HS-27A (cell line): ENCODE measurements at places on chromosomes 1 and 21.

DNA sequence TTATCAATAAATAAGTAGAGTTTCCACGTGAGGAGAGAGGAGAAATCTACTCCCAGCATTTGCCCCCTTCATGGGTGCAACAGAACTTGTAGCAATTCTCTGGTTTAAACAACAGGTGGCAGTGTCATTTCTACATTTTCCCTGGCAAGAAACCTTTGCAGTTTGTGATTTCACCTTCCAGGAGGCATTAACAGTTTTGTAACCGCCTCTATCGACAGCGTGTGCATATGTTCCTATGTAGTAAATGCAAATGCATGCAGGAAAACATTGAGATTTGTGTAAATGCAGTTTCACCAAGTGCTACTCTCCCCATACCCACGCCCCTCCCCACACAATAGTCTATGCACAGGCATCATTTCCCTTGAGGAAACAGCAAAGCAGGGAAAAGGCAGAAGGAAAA is 494.7 kb downstream of the SMYD3 start:
- DNase-seq, result no peak

GRCh38 chr1:12556368-12556930 is 61.6 kb downstream of the DHRS3 start:
- peak; percentile 79 for DNase-seq

- no peak for DNase-seq
These were observed 3.7 kb downstream of the ST3GAL3 start for GRCh38 chr1:43711049-43711448.

DNA sequence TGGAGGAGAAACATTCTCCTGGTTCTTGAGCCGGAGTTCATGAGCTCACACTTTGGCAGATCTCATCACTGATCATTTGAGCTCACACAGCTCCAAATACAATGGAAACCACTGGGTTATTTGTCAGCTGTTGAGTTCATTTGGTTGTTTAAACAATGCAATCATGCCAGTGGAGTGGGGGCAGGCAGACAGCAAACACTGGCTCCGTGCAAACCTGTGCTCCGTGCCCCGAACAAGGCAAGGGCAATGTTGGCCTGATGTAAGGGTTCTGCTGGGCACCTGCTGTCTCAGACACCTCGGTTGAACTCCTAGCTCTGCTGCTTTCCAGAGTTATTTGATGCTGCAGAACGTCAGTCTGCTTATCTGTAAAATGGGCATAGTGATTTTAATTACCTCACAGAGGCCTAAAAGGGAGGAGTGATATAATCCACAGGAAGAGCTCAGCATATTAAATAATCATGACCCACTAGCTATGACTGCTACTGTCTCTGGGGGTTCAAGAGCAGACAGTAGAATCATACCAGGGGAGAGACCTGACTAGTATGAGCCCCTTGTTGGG is 20.0 kb upstream of the CLIC6 start:
- DNase-seq, result no peak

- DNase-seq, result no peak
These were observed 204.4 kb downstream of the GIPC2 start for GRCh38 chr1:78250201-78250600.

GRCh38 chr1:38697387-38697786 is 162.2 kb downstream of the RRAGC start:
- no peak for DNase-seq

DNA sequence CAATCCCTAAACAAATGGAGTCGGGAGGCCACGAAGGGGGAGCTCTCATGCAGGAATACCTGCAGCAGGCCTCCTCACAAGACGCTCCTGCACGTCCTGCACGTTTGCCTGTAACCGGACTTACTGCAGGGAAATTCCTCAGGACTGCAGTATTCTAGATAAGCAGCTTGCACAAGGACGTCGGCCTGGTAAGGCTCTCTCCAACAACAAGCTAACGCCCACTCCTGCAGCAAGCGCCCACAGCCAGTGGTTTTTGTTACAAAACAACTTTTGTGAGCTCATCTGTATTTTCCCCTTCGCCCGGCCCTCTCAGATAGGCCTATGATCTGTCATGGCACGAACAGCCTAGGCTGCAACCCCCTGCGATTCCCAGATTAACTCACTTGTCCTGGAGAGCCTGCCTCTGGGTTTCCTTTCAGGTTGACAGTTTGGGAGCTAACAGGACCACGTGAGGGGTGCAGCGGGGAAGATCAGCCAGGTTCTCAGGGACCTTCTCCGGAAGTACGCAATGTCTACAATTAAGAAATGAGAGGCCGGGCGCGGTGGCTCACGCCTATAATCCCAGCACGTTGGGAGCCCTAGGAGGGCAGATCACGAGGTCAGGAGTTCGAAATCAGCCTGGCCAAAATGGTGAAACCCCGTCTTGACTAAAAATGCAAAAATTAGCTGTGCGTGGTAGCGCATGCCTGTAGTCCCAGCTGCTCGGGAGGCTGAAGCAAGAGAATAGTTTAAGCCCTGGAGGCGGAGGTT is 921 bp upstream of the MIB2 start:
- no peak for DNase-seq

DNA sequence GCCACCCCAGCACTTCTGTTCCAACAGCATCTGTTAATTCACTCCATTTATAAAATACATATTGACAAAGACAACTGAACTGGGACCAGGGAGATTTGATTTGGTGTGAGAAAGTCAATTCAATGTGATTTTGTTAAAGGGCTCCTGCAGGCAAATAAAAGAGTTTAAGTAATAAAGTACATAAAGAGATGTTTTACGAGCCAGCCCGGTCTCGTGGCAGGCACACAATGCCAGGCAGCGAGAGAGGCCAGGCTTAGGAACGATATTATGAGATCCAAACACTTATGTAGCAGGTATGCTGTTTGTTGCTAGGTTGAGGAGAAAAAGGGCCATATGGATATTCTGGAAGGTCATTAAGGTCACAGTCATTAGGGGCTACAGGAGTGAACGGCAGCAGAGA is 227.1 kb downstream of the KCTD3 start:
- no peak for DNase-seq

- no peak for DNase-seq
These were observed 41.3 kb upstream of the RAVER2 start for GRCh38 chr1:64703600-64703999.

DNA sequence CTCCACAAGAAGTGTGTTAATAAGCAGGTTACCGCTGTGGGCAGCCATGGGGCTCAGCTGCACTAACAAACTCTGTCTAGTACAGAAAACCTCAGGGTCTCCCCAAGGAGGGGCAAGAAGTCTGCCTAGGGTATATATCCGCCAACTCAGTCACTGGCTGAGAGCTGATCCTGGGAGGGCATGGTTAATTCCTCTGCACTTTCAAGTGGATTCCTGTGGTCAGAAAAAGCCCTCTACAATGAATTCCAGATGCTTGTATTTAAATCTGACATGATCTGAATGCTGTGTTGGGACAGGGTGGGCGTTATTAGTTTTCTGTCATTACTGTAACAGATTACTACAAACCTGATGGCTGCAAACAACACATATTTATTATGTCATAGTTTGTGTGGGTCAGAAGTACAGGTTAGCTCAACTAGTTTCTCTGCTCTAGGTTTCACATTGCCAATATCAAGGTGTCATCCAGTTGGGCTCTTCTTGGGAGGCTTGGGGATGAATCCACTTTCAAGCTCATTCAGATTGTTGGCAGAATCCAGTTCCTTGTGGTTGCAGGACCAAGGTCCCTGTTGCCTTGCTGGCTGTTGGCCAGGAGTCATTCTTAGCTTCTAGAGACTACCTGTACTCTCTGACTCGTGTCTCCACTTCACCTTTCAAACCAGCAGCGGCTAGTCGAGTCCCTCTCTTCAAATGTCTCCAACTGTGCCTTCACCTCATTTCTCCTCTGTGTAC is 8.0 kb upstream of the SELE start:
- no peak for DNase-seq

- no peak for DNase-seq
These were observed 84.0 kb downstream of the IGSF21 start for GRCh38 chr1:18191481-18192155.

GRCh38 chr1:37474697-37475379 is 458 bp downstream of the ZC3H12A start:
- no peak for DNase-seq

DNA sequence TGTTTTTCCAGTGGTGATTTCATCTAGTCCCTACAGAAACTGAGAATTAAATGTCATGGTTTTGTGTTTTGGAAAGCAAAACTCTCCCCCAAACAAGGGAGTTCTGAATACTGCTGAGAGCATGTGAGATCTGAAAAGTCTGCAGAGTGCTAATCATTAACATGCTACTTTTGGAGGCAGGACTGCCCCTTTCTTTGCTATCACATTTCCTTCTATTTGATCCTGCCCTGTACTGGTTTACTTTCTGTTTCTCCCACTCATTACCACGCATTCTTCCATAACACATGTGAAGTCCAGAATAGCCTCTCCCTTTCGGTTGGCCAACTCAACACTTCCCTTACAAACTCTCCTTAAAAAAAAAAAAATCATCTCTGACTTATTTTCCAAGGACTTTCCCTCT is 63.6 kb downstream of the GADD45A start:
- no peak for DNase-seq

DNA sequence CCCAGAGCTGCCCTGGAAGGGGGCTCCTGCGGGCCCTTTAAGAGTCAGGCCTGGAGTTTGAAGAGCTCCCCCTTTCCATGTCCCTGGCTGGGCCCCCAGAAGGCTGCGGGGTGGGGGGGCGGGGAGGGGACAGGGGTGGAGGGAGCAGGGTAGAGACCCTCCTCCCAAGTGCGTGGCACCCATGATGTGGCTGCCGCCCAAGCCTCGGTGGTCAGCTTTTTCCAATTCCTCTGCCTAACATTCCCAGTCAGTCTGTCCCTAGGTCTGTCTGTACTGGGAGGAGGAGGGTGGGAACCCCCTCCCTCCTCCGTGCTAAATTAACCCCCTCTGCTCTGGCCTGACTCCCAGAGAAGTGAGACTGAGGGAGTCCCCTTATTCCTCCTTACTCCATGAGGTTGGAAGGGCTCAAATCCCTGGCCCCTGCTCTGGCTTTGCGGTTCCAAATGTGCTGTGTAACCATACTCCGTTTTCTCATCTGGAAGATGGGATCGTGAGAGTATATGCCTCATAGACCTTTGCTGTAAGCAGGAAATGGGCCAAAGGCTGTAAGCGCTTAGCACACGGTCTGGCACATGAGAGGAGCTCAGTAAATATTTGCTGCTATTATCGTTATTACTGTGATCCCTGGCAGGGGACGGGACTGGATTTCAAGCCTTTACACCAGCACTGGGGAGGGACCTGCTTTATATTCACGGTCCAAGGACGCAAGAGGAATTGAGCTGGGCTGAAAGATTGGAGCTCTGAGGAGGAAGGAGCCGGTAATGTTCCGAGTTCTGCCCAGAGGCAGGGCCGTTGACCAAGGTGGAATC is 658 bp upstream of the COL16A1 start:
- no peak for DNase-seq

GRCh38 chr1:110426854-110427253 is 19.4 kb upstream of the LAMTOR5 start:
- no peak for DNase-seq
